ENCODE measurements at places on chromosomes 2 and 18.
A peak's percentile ranks its signal among the peaks of the same experiment; 100 is the strongest.

GRCh38 chr2:69948032-69948962 is 13.1 kb downstream of the ASPRV1 start:
- no peak for DNase-seq

DNA sequence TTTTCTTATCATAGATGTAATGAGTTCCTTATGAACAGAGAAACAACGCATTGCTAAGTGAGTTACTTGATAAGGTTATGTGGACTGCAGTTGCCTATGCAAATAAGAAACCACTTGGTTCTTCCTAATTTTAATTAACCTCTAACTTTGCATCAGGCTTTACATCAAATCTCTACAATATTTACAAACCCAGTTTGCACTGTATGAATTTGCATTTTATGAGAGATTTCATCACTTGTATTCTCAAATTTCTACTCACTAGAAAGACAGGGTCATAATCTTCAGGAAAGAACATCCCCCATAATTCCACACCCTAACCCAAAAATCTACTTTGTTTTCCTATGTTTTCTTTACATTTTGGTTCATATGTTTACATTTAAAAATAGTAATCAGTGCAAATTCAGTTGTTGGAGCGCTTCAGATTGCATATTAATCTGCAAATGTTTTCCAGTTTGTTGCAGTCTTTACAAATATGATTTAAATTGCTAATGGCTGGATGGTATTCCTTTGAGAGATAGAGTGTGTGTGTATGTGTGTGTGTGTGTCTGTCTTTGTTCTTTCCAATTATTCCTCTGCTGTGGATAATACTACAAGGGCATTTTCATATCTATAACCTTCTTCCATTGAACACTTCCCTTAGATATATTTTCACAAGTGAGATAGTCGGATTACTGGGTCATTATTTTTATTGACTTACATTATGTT is 106.1 kb downstream of the COL4A4 start:
- no peak for DNase-seq

GRCh38 chr2:136021976-136022375 is 36.5 kb upstream of the DARS1 start:
- no peak for DNase-seq

DNA sequence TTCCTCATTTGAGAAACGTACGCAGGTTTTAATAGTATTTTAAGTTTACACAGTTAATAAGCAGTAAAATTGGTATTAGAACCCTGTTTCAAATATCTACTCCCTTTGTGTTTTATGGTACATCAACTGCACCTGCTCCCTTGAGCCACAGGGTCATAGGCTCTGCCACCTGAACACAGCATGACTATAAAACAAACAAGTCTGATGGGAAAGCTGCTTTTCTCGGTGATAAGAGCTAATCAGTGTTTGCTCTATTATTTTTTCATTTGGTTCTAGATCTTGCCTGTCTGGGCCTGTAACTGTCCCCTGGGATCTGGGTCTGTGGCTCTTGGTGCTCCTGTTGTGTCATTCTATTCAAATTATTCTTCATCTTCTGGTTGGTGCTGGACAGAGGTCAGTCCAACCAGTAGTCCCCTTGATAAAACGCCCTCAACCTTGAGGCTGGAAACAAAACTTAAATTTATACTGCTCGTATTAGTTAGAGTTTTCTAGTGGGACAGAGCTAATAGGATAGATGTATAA is 314.8 kb upstream of the LRP1B start:
- DNase-seq, result no peak

- no peak for DNase-seq
These were observed 469.6 kb downstream of the PID1 start for GRCh38 chr2:228801451-228801850.

DNA sequence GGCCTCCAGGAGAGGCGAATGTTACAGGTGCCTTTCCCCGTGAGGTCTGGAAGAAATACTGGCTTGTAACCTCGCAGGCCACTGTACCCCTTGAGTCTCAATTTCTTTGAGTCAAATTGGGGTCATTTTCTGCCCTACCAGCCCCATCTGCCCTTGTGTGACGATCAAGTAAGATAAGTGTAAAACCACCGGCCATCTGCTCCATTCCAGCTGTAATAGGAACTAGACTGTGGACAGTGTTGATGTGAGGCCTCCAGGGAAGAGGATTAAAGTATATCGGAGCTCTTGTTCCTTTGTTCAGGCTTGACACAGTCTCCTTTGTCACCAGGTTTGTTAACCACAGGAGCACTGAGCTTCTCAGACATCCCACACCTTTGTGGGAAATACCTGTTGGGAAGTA is 65.6 kb downstream of the MRPS9 start:
- DNase-seq, result no peak

DNA sequence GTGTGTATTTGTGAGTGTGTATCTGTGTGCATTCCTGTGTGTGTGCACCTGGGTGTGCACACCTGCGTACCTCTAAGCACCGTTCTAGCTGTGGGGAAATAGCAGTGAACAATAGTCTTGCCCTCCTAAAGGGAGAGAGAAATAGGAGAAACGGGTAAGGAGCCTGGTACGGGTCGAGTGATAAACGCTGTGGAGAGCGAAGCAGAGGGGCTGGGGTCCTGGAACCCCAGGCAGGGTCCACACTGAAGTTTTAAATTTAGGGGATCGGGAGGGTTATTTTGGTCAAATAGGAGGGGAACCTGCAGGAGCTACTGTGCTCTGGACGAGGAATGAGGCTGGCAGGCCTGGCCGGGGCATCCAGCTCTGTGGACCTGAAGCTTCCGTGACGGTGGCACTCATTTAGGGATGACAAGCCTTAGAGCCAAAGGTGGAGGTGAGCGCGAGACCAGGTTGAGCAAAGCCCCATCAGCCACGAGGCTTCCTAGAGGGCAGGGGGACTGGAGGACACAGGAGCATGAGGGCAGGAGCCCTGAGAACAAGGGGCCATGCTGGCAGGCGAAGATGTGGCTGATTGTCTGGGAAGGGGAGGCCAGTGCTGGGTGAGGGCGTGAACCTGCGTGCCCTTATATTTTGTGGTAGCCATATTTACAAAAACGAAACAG is 188.0 kb downstream of the RTP5 start:
- DNase-seq, result no peak

DNA sequence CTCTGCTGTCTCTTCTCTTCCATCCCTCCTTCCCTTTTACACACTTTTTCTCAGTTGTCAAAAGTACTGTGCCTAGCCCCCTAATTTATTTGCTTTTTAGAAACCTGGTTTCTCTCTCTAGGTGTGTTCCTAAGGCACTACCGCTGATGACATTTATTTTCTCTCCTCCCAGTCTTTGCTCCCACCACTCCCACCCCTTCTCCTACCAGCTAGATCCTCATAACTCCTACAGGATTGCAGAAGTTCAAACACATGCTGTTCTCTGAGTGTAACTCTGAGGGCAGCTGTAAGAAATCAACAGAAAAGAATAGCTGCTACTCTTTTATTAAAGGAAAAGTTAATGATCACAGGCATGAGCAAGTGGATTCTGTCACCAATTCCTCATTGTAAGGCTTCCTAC is 22.3 kb upstream of the LRRTM1 start:
- no peak for DNase-seq

- no peak for DNase-seq
These were observed 108.6 kb downstream of the C1D start for GRCh38 chr2:67954093-67954748.

GRCh38 chr2:233080836-233081229 is 20.7 kb downstream of the INPP5D start:
- no peak for DNase-seq

GRCh38 chr2:150505178-150505577 is 17.7 kb upstream of the RND3 start:
- DNase-seq, result no peak

GRCh38 chr2:74944987-74945787 is 13.3 kb upstream of the POLE4 start:
- no peak for DNase-seq

DNA sequence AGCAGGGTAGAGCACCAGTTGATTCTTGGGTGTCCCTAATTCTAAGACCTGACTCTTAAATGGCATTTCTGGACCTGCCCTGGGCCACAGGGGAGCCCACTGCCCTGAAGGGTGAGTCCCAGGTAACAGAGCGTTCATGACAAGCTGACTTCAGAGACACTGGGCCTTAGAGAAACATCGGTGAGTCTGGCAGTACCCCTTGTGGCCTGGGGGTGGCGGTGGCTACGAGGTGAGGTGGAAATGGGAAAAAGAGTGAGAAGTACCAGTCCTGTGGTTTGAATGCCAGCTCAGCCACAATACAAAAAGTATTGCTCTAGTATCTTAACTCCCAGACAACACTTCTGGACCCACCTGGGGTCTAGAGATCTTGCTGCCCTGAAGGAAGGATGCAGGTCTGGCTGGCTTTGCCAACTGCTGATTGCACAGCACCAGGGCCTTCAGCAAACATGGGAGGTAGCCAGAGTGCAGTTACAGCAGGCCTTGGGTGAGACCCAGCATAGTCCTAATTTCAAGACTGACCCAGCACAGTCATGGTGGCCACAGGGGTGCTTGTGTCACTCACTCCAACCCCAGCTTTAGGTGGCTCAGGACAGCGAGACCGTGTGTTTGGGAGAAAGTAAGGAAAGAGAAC is 44.5 kb downstream of the USP34 start:
- DNase-seq, result peak; percentile 67

- no peak for DNase-seq
These were observed 38.7 kb upstream of the ATL2 start for GRCh38 chr2:38415728-38416291.

DNA sequence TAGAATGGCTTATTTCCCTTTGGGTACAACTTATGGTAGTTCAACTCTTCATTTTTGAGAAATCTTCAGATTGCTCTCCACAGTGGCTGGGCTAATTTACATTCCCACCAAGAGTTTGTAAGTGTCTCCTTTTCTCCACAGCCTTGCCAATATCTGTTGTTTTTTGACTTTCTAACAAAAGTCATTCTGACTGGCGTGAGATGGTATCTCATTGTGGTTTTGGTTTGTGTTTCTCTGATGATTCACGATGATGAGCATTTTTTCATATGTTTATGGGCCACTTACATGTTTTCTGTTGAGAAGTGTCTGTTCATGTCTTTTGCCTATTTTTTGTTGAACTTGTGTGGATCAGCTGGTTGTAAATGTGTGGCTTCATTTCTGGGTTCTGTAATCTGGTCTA is 871.0 kb downstream of the EPHA4 start:
- DNase-seq, result no peak

GRCh38 chr2:107187870-107188269 is 301.9 kb upstream of the ST6GAL2 start:
- DNase-seq, result no peak

DNA sequence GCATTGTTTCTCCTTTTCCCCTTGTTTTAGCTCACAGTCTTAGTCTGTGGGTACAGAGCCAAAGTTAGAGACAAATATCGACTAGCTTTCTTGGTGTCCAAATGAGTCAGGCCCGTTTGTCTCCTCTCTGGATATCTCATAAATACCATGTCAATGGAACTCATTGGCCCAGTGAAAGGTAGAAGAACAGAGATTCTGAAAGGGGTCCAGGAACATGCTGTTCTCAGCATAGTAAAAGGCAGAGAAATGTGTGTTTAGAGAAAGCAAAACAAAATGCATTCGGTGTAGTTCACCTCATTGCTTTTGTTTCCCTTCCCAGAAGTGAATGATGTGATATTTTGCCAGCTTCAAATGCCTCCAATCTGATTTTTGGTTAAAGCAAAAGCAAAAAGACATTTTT is 238.6 kb upstream of the SLC8A1 start:
- no peak for DNase-seq

GRCh38 chr2:142825861-142826260 is 51.6 kb upstream of the KYNU start:
- no peak for DNase-seq

- DNase-seq, result no peak
These were observed 120.2 kb downstream of the CELF4 start for GRCh38 chr18:37445368-37445767.

- DNase-seq, result no peak
These were observed 20.4 kb upstream of the ERCC3 start for GRCh38 chr2:127314193-127314988.

DNA sequence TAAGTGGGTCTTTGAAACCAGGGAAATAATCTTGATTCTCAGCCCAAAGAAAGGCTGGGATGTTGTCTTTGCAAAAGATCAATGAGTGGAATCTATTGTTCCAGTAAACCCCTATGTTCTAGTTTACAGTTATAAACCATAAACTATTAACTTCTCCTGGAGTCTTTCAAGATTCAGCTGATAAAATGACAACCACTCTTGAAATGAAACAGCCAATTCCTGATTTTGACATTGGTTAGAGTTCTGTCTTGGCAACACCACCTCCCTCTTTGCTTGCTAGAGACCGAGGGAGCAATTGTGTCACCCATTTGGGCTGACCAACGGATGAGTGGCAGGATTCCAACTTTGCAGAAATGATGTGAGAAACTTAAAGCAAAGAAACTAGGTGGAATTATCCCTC is 746.9 kb downstream of the SLC4A3 start:
- no peak for DNase-seq

DNA sequence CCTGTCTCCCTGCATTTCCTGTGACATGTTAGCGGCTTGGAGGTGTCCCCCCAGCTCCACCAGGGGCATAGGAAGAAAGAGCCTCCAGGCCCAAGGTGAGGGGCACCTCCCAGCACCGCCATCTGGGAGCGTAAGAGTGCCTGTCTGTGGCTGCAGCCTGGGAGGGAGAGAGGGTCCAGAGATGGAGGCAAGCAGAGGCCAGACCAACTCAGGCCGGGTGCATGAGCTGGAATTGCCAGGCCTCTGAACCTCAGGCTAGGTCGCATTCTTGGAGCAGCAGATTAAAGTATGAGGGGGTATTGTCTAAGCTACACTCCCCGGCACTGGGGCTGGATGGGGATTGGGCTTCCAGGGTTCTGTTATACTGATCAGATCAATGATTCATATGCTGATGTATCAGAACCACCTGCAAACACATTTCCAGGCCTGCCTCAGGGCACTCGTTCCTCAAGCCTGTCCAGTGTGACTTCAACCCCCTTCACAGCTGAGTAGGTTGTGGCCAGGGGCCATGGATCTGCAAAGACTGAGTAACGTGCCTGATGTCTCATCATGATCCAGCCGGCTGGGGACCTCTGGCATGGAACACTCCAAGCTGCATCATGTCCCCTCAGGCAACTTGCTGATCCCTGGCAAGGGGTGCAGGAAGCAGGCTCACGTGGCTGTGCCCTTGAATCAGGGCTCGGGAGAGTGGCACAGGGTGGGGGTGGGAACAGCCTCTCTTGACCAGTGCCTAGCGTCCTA is 73.2 kb downstream of the HS1BP3 start:
- DNase-seq, result no peak

- DNase-seq, result no peak
These were observed 64.0 kb downstream of the CCNT2 start for GRCh38 chr2:134982603-134983002.

- no peak for DNase-seq
These were observed 153.5 kb upstream of the CAVIN2 start for GRCh38 chr2:192000196-192000980.

DNA sequence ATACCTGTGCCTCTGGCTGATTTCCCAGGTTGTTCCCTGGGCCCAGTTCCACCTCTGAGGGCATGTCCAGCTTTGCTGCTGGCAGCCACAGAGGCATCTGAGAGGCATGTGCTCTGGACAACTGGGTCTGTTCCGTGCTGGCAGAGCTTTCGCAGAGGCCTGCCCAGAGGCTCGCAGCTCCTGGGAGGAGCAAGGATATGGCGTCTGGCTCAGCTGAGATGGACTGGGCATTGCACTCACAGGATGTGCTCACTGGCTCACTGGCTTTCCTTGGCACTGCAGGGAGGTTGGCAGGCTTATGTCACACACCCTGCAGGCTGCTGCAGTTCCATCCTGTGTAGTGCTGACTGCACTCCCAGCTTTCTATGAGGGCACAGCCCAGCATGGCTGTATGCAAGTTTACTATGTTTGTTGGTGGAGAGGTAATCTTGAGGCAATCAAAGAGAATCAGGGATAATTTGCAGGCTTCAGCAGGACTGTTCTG is 172.3 kb downstream of the PRKCE start:
- DNase-seq, result no peak

GRCh38 chr18:8478166-8478967 is 130.9 kb upstream of the RAB12 start:
- DNase-seq, result peak; percentile 9

GRCh38 chr2:176240301-176240700 is 28.9 kb upstream of the MTX2 start:
- no peak for DNase-seq
